Activated naive CD4-positive, alpha-beta T cell treated with anti-CD3 and anti-CD28 coated beads for 36 hours (primary cell): ENCODE measurements at places on chromosomes 4 and X. TPM values are rescaled to one million over a fixed set of nuclear protein-coding genes. Genes with fewer than 3 reads are reported as not detected.
A peak's percentile ranks its signal among the peaks of the same experiment; 100 is the strongest.

PPAT gene
- 35.2 TPM for total RNA-seq

TRAPPC11 gene
- 32.6 TPM for total RNA-seq

- peak overlapping the region; percentile 90 for H3K4me3 ChIP-seq
- DNase-seq: peak; percentile 46
These were observed 805 bp downstream of the ATP8A1 start for GRCh38 chr4:42655921-42656678.

DNA sequence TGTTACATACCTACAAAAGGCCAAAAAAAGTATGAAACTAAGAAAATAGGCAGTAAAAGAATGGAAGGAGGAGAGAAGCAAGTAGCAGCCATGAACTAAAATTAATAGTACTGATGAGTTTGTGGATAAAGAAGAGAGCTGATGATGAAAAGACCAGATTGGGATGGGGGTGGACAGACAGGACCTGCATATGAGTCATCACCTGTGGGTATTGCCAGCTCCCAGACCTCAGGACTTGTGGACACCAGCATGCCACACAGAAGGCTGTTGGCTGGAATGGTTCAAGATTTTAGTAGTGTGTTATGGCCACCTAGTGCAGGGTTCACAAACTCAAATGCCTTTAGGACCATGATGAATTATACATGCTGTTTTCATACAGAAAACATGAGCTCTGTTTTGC lies 58.9 kb downstream of the ARX start:
- no peak overlapping the region for H3K4me3 ChIP-seq
- no peaks in the 10 kb centered on the region for H3K27me3 ChIP-seq
- no peak overlapping the region for H3K27ac ChIP-seq
- H3K4me1 ChIP-seq: no peaks in the 10 kb centered on the region
- H3K36me3 ChIP-seq: peaks cover 6% of the 10 kb centered on the region

DNA sequence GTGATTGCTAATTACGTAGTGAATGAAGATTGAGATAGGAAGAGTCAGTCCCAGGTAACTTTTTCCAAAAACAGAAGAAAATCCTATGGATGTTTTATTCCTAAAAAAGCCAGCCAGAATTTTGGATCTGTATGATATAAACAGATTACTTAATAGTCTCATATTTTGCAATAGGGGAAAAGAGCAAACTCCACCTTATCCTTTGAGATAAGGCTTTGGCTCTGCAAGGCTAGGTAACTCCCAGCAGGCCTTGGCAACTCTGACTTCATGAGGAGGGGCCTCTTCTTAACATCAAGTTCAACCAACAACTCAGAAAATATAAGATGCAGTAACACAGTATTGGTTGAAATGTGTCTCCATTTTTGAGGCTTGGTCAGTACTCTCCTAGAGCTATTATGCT lies 98.7 kb upstream of the SLC4A4 start:
- no peak for DNase-seq
- no peaks in the 10 kb centered on the region for H3K27me3 ChIP-seq
- H3K27ac ChIP-seq: no peak overlapping the region
- H3K4me1 ChIP-seq: no peaks in the 10 kb centered on the region

DNA sequence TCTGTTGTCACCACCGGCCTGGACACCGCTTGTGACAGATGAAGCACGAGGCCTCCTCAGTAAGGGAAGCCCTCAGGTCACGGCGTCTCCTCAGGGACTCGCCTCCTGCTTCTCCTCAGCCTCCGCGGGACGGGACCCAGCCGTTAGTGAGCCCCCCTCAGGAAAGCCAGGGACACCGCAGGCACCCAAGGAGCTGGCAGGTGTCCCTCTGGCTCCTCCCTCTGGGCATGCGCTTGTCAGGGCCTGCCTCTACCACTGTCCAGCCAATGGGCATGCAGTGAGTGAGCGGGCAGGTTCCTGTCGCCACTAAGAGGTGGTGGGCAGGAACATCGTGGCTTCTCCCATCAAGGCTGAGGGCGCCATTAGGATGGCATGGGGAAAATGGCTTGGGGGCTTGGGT lies 23.5 kb upstream of the CT55 start:
- no peaks in the 10 kb centered on the region for H3K27me3 ChIP-seq
- DNase-seq: no peak
- no peak overlapping the region for H3K27ac ChIP-seq
- H3K4me1 ChIP-seq: no peaks in the 10 kb centered on the region
- no peak overlapping the region for H3K4me3 ChIP-seq

PCYT1B gene
- not detected for total RNA-seq
